ENCODE measurements at places on chromosomes 3 and 15. TPM values are rescaled to one million over a fixed set of nuclear protein-coding genes. Genes with fewer than 3 reads are reported as not detected.

- DNase-seq = no peak
Observed at GRCh38 chr3:169337500-169338078, 325.9 kb downstream of the MECOM start.

DNA sequence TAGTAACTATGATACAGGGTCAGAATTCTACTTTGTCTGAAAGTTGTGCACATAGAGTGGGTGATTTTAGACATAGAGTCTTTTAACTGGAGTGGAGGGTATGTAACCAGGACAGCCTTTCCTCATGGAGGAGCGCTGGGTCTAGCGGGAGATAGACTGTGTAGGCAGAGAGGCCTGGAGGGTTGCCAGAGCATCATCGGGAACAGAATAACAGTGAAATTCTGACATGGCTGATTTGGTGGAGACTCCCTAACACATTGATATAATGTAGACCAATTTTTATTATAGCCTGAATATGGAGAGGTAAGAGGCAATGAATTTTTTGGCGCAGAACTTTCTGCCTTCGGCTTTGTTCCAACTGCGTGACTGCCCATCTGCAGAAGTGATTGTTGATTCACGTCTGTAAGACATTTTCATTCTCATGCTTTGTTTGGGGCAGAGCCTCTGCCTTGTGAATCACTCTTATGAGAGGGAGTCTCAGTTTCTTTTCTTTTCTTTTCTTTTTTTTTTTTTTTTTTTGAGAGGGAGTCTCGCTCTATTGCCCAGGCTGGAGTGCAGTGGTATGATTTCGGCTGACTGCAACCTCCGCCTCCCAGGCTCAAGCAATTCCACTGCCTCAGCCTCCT, 16.0 kb downstream of the LPP start:
- DNase-seq = no peak

GRCh38 chr3:48407542-48408099, 22.3 kb downstream of the PLXNB1 start:
- no peak for DNase-seq

- DNase-seq = no peak
Observed at GRCh38 chr3:153373606-153374005, 211.6 kb downstream of the RAP2B start.

- DNase-seq = no peak
Observed at GRCh38 chr3:155426524-155427230, 133.2 kb upstream of the STRIT1 start.

GRCh38 chr15:38252481-38253350, at the start of gene SPRED1:
TSS of gene SPRED1 (plus strand) at chr15:38252836. CDS start at chr15:38253186, 350 bp downstream.
- peak; percentile 18 for DNase-seq

- DNase-seq = no peak
Observed at GRCh38 chr3:71356265-71356664, 227.3 kb downstream of the FOXP1 start.

A4GNT gene
- total RNA-seq = not detected

DNA sequence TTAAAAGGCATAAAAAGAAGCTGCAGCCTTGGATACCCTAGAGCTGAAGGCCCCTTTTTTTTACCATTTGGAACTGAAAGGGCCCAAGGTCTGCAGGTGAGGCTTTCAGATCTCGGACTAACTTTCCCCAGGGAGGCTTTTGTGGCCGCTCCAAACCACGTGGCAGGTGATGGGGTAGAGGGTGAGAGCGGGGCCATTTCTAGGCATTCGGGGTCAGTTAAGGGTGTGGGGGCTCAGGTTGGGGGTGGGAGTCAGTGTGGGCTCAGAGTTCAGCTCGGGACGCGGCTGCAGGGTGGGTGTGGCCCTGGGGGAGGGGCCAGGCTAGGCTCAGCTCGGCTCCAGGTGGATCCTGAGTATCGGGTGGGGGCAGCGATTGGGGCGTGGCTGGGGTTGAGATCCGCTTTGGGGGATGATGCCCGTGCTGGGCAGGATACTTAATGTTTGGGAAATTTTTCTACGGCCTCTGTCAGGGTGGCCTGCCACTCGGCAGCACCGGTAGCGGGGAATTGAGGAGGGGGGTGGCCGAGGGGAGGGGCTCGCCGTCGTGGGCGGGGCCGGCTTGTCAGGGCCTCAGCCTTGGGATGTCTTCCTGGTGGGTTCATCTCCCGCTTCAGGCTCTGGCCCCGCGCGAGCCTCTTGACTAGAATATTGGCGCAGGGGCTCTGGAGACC, 2.5 kb downstream of the KLF13 start:
- DNase-seq = no peak

RETNLB gene
- total RNA-seq = not detected

All from A172 (cell line).